ENCODE measurements at places on chromosomes 11 and 22.

DNA sequence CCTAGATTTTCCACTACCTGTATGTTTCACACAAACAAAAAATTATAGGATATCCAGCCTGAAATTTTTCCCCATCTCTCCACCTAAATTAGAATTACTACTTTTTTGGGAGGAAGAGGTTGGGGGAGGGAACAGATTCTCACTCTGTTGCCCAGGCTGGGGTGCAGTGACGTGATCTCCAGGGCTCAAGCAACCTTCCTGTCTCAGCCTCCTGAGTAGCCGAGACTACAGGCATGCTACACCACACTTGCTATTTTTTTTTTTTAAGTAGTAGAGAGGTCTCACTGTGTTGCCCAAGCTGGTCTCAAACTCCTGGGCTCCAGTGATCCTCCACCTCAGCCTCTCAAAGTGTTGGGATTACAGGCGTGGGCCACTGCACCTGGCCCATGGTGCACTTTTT lies 9.5 kb downstream of the JAML start:
- peak; percentile 50 for DNase-seq

- DNase-seq = no peak
Measured at GRCh38 chr11:101582236-101582988, 1.4 kb downstream of the TRPC6 start.

GRCh38 chr11:68503792-68504191 lies 43.2 kb downstream of the PPP6R3 start:
- DNase-seq = no peak

GRCh38 chr11:35343033-35343598 lies 76.2 kb downstream of the SLC1A2 start:
- peak; percentile 27 for DNase-seq

GRCh38 chr11:97937501-97937900 lies 1083.2 kb upstream of the CNTN5 start:
- DNase-seq = no peak

- DNase-seq = no peak
Measured at GRCh38 chr22:35209203-35209602, 48.1 kb upstream of the HMGXB4 start.

DNA sequence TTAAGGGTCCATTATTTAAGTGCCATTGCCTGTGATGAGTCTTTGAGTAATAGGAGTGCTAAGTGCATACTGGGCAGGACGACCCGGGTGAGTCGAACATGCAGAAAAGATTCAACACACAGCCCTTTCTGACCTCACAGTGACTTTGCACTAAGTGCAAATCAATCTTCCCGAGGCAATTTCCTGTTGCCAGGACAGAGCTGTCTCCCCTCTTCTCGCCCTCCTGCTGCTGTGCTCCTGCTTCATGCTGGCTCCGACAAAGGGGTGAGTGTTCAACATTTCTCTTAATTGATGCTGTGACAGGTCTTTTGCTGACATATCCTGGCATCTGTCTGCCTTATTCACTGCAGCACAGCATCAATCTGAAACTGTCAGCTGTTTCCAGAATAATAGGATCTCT lies 42.0 kb downstream of the MCHR1 start:
- no peak for DNase-seq

DNA sequence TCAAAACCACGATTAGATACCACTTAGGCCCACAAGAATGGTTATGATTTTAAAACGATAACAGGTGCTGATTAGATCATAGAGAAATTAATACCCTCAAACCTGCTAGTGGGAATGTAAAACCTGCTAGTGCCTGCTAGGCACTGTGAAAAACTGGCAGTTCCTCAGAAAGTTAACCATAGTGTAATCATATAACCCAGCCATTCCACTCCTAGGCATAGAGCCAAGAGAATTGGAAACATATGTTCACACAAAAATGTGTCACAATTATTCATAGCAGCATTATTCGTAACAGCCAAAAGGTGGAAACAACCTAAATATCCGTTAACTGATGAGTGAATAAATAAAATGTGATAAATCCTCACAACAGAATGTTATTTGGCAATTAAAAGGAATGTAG lies 122.2 kb upstream of the SYN3 start:
- DNase-seq = no peak

DNA sequence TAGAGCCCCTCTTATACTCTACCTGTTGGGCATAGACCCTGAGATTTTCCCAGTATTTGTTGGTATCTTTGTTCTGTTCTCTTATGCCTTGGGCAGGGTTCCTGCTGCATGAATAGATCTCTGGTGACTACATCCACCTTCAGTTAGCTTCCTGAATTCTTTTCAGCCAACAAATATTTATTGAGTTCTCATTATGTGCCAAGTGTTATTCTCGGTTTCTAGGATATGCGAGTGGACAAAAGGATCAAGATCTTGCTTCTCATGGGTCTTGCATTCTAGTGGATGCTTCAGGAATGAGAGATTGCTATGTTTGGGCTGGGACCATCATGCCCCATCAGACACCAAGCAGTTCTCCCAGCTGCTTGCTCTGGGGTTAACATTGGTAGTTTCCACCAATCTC lies 340.0 kb downstream of the METTL15 start:
- no peak for DNase-seq

DNA sequence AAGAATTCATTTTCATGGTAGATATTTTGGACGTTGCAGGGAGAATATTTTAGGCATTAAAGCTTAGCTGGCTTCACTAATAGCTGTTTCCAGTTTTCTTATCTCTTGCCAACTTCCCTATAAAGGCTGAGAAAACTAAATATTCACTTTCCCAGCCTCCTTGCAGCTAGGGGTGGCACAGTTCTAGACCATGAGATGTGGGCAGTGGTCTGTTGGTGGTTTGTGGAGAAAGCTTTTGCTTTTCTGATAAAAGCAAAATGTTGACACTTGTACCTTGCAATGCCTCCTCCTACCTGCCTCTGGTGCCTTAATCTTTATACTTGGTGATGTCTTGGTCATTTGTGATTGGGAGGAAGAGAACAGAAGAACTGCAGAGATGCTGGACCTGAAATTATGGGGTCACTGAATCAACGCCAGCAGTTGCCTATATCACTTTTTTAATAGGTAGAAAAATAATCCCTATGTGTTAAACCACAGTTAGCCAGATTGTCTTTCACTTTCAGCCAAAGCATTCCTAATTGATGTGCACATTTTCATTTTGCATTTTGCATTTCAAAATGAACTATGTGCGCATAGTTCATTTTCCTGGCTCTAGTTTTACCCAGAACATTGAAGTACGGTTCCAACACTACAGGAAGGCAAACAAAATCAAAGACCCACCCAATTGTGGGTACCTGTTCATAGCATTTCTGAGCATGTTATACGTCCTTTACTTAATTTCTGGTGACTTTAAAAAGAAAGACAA lies 24.9 kb upstream of the ABTB2 start:
- no peak for DNase-seq

GRCh38 chr22:45477366-45478107 lies 25.1 kb upstream of the FBLN1 start:
- DNase-seq = no peak

GRCh38 chr11:908273-908672 lies 2.3 kb downstream of the CHID1 start:
- no peak for DNase-seq

DNA sequence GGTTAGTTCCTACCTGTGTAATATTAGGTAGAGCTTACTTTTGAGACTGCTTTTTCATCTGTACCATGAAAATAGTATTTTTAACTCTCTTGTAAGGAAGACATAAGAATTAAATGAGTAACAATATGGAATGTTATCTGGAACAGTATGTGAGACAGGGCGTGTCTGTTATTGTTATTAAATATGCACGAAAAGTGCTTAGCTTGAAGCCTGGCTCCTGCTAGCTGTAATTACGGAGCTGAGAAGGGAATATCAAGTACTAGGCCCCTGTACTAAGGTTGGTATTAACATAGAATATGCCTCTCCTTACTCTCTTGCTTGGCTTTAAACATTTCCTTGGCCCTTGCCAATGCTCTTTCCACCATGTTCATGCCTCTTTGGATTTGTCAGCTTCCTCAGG lies 194.0 kb downstream of the FAM76B start:
- DNase-seq = no peak

DNA sequence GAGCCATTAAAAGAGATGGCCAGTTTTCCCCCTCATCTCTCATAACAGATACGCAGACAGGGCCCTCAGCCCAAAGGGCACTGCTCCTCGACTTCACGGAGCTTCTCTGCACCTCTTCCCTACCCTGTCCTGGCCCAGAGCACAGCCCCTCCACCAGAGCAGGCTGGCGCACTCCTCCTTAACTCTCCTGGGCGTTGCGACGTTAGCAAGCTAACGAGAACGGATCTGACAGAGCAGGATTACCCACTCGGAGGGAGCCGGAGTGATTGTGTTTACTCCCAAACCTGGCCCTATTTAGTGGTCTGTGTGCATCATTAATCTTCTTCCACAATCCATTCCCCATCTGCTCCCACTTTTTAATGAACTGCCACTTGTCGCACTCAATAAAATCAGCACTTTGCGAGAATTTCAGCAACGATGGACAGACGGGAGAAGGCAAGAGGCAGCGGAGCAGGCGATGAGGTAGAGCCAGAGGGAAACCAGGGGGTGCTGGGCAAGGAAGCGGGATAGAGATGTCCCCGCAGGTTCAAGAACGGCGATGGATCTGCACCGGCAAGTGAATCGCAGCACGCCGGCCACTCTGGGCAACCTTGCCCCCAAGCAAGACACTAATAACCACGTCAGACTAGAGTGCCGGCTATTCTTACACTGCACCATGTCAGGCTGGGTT lies 159.4 kb downstream of the BUD13 start:
- no peak for DNase-seq

DNA sequence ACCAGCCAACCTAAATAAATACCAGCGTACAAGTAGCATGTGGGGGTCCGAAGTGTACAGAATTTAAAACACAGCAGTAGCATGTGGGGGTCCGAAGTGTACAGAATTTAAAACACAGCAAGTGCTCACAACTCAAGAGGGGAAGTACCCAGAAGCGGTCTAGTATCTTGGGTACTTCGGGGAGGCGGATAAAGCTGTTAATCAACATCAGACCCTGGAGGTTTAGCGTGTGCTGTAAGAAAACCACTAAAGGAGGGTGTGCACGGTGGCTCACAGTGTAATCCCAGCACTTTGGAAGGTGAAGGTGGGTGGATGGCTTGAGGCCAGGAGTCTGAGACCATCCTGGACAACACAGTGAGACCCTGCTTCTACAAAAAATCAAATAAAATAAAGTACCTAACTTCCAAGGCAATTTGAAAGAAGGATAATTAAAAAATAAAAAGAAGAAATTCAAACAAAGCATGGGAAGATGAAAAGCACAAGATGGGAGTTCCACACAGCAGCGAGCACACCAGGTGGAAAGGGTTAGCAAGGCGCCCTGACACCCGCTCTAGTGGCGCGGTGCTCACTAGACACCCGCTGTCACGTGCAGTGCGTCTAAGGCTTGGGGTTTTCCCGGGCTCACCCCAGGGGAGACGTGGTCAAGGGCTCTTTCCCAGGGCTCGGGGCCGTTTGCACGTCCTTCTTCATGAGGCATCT lies 35.0 kb upstream of the MOB2 start:
- peak; percentile 34 for DNase-seq

DNA sequence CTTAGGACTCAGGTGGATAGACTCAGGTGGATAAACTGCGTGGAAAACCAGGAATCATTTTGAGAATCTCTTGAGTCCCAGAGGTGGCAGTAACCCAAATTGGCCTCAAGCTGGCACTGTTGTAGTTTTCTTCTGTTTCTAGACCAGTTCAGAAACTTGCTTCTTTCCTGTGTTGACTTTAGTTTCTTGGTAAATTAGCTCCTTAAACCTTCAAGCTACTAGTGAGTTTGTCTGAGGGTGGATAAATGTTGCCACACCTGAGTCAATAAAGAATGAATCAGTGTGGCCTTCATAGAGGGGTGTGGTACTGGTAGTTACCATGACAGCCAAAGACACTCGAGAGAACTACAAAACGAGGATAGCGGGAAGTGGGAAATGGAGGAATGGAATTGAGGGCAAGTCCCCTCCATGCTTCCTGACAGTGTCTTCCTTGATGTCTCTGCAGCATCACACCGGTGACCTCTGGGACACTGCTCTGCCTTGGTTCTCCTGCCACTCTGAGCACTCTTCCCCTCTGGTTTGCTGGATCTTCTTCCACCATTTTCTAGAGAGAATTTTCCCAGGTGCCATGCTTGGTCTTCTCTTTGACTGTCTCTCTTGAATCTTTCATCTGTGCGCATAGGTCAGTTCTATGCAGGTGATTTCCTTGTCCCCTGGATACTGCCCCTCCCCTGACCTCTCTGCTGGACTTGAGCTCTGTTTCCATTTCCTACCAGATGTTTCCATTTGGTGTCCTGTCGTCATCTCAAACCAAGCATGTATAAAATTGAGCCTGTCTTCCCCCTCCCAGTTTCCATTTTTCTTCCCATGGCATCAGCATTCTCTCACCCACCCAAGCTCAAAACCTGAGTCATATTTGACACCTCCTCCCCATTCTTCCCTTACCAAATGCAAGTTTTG lies 7.2 kb downstream of the POLD4 start:
- no peak for DNase-seq

DNA sequence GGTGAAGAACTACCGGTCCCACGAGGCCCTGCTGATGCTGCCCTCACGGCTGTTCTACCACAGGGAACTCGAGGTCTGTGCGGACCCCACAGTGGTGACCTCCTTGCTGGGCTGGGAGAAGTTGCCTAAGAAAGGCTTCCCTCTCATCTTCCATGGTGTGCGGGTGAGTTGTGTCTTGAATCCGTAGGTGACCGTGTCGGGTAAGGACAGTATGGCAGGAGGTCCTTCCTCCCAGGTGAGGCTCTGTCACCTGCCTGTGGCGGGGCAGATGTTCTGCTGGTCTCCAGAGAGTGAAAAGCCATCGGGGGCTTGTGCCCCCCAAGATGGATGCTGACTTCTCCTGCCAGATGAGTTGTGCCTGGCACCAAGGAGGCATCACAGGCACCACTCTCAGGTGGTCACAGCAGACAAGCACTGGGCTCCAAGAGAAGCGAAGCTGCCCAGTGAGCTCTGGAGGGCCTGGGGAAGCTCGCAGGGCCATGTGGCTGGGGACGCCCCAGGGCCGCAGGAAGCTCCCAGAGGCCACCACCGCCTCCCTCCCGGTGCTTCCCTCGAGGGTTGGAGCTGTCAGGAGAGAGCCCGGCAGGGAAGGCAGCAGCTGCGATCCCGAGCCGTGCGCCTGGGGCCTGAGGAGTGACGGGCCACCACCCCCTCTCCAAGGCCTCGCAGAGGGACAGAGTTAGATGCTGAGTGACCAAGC lies 17.3 kb upstream of the PANX2 start:
- no peak for DNase-seq

- DNase-seq = peak; percentile 19
Measured at GRCh38 chr11:123052901-123053721, 8.8 kb downstream of the HSPA8 start.

DNA sequence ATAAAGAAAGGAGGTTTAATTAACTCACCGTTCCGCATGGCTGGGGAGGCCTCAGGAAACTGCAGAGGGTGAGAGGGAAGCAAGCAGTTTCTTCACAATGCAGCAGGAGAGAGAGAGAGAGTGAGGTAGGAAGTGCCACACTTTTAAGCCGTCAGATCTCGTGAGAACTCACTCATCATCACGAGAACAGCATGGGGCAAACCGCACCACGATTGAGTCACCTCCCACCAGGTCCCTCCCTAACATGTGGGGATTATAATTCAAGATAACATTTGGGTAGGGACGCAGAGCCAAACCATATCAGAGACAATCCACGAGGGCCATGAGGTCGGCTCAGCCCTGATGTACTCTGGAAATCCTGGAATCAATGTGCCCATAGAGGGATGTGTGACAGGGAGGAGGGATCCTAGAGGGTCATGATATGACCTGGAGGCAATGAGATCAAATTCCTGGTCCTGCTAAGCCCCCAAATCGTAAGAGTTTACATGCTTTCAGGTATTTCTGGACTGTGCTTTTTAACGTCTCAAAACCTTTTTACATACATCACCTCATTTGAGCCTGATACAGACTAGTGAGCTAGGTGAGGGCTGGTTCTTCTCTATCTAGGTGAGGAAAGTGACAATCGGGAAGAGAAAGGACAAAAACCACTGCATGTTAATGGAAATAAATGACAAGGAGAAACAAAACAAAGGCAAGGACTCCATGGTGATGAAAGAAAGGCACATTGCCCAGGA lies 19.5 kb upstream of the RASSF10 start:
- no peak for DNase-seq
